ENCODE measurements at places on chromosomes 16 and 17. TPM values are rescaled to one million over a fixed set of nuclear protein-coding genes. Genes with fewer than 3 reads are reported as not detected.

The CSH1 gene
- not detected for total RNA-seq

The TMEM132E gene
- 0.80 TPM for total RNA-seq

The HBA1 gene
- total RNA-seq: not detected

The SLC43A2 gene
- 13.3 TPM for total RNA-seq

The FGF11 gene
- 26.8 TPM for total RNA-seq

The ITGAD gene
- total RNA-seq: not detected

DNA sequence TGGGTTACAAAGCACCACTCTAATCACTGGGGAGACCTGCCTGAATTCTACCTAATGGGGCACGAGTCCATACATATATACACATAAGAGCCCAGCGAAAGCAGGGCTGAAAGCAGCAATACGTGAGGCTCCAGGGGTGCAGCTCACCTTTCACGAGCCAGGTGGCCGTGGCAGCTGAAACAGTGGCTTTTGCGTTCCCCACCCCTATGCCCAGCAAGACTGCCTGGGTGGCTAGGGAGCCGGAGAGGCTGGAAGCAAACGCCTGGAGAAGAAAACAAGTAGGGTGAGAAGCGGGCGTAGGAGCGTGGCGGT, 618 bp downstream of the RUSF1 start:
- peak overlapping the region; percentile 79 for H3K4me3 ChIP-seq
- no peaks in the 10 kb centered on the region for H3K27me3 ChIP-seq
- H3K36me3 ChIP-seq: no peaks in the 10 kb centered on the region
- DNase-seq: no peak
- peaks cover 23% of the 10 kb centered on the region for H3K4me1 ChIP-seq

DNA sequence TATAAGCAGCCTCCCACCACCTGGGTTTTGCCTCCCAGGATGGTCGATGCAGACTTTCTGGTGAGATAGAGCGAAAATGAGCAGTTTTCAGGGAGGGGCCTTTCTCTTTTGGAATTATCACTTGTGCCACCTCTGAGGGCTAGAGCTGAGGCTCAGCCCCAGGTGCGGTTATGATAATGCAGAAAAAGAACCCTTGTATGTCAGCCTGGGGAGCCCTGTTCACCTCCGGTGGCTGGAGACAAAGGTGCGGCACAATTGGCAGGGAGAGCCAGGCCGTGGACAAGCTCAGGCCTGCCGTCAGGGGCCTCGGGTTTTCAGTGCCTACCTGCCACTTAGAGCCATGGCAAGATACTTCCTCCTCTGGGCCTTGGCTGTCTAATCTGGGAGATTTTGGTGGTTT, 4.4 kb downstream of the SCPEP1 start:
- H3K4me1 ChIP-seq: peaks cover 20% of the 10 kb centered on the region
- H3K4me3 ChIP-seq: no peak overlapping the region
- H3K27ac ChIP-seq: peak overlapping the region; percentile 15
- H3K27me3 ChIP-seq: no peaks in the 10 kb centered on the region

- peaks cover 34% of the 10 kb centered on the region for H3K36me3 ChIP-seq
- H3K4me1 ChIP-seq: no peaks in the 10 kb centered on the region
- H3K4me3 ChIP-seq: no peak overlapping the region
- no peak for DNase-seq
- H3K27me3 ChIP-seq: no peaks in the 10 kb centered on the region
Observed at GRCh38 chr17:4204190-4204589, 59.6 kb downstream of the ANKFY1 start.

- H3K4me3 ChIP-seq: no peak overlapping the region
- H3K27ac ChIP-seq: no peak overlapping the region
- H3K27me3 ChIP-seq: peaks cover 67% of the 10 kb centered on the region
- no peak for DNase-seq
Observed at GRCh38 chr17:74008196-74008595, 195.3 kb upstream of the RPL38 start.

DNA sequence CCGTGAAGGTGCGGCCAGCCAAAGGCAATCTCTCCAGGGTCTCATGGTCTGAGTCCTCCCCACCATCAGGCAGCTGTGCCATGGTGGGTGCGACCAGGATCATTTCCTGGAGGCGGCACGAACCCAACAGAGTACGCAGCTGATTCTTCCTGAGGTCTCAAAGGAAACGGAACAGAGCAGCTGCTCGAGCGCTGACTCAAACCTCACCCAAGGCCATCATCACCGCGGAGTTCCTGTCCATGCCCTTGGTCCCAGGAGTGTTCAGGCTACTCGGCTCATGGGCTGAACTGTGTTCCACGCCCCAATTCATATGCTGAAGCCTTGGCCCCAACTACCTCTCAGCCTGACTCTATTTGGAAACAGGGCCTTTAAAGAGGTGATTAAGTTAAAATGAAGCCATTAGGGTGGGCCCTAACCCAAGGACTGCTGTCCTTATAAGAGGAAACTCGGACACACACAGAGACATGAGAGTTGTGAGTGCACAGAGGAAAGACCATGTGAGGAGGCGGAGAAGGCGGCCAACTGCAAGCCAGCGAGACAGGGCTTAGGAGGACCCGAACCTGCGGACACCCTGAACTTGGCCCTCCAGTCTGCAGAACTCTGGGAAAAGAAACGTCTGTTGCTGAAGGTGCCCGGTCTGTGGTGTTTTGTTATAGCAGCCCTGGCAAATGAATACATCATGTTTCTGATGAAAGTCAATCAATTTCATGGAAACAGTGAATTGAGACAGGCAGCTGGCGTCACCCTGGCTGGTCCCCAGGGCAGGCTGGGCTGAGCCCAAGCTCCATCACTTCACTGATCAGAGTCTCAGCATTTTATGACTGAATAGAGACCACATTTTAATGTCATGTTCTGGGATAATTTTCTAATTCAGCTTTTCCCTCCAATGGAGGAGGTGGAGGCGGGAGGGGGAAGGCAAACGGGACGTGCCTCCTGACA, 13.7 kb downstream of the MXRA7 start:
- no peak for DNase-seq
- peaks cover 2% of the 10 kb centered on the region for H3K36me3 ChIP-seq
- peak overlapping the region; percentile 72 for H3K27ac ChIP-seq
- peaks cover 32% of the 10 kb centered on the region for H3K4me1 ChIP-seq
- H3K27me3 ChIP-seq: no peaks in the 10 kb centered on the region

GRCh38 chr17:41490000-41490990, 585 bp upstream of the KRT36 start:
- peaks cover 19% of the 10 kb centered on the region for H3K4me1 ChIP-seq
- DNase-seq: no peak
- no peaks in the 10 kb centered on the region for H3K36me3 ChIP-seq
- no peaks in the 10 kb centered on the region for H3K27me3 ChIP-seq

DNA sequence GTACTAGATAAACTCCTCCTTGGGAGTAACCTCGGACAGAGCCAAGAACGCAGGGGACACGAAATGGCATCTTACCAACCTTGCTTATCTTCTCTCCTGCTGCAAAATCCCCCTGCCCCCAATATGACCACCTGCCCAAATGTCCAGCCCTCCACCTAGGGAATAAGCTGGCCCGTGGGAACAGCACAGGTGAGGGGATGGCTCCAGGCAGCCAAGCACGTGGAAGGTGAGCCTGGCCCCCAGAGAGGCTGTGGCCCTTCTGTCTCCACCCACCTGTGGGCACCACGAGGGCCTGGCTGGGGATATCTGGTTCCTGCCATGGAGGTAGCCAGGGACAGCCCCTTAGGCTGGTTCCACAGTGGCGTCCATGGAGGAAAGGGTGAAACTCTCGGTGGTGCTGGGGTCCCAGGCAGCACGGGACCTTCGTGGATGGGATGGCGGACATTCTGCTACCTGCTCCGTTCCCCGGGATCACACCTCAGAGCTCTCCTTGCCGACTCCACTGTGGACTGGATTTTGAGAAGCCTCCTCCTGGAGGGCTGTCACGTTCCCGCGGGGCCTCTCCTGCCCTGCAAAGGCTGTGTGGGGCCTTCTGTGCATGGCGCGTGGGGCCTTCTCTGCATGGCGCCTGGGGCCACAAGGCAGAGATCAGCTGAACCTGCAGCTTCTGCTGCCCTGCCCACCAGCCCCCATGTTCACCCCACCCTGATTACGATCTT, 388.5 kb upstream of the TNRC6C start:
- DNase-seq: no peak
- H3K4me3 ChIP-seq: no peak overlapping the region
- no peaks in the 10 kb centered on the region for H3K36me3 ChIP-seq
- H3K4me1 ChIP-seq: peaks cover 8% of the 10 kb centered on the region
- H3K27me3 ChIP-seq: peaks cover 69% of the 10 kb centered on the region

DNA sequence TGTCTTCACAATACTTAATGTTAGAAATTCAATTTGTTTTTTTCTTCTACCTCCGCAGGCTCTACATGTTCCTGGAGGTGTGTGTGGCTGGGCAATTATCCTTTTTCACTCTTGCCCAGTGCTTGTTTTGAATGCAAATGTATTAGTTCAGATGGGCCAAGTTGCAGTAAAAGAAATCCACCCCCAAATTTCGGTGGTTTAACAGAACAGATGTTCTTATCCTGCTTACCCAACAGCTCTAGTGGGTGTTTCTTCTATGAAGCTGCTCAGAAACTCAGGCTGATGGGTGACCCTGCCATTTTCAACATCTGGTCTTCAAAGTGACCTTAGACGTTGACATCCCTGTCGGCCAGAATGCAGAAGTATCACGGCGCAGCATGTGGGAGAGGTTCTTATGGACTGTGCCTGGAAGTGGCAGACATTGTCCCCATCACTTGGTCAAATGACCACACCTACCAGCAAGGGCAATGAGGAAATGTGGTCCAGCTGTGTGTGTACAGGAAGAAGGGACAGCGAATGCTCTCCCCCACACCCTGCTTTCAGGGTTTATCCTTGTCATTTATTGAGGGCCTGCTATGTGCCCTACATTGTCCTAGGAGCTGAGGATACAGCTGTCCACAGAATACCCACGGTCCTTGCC, 157.3 kb downstream of the CDH13 start:
- DNase-seq: no peak
- no peak overlapping the region for H3K4me3 ChIP-seq
- peaks cover 15% of the 10 kb centered on the region for H3K27me3 ChIP-seq
- no peak overlapping the region for H3K27ac ChIP-seq
